Uterine smooth muscle cell (primary cell): ENCODE measurements at places on chromosomes 5 and 9. TPM values are rescaled to one million over a fixed set of nuclear protein-coding genes. Genes with fewer than 3 reads are reported as not detected.

FTMT gene
- total RNA-seq = not detected in 2 replicates

DMRTA1 gene
- total RNA-seq = 1.00 and 1.5 TPM in 2 replicates

FAM221B gene
- not detected in 2 replicates for total RNA-seq

HACD4 gene
- total RNA-seq = 9.1 and 9.9 TPM in 2 replicates

ZNF879 gene
- 4.8 and 7.6 TPM in 2 replicates for total RNA-seq

COL23A1 gene
- under 0.01 TPM in 1 of 2 replicates, not detected in the other for total RNA-seq

IFNK gene
- 0.12 TPM in 1 of 2 replicates, not detected in the other for total RNA-seq

AFAP1L1 gene
- total RNA-seq = 7.5 and 8.3 TPM in 2 replicates

SH3TC2 gene
- total RNA-seq = 1.5 and 4.8 TPM in 2 replicates

DMGDH gene
- total RNA-seq = 1.1 and 3.6 TPM in 2 replicates

CDH6 gene
- total RNA-seq = 12.7 and 21.6 TPM in 2 replicates

B4GALT1 gene
- total RNA-seq = 16.0 and 30.0 TPM in 2 replicates

GPR151 gene
- total RNA-seq = not detected in 2 replicates

CDKN2A gene
- 8.5 and 8.9 TPM in 2 replicates for total RNA-seq

VAV2 gene
- total RNA-seq = 17.4 and 17.8 TPM in 2 replicates

SPATA31A3 gene
- not detected in 2 replicates for total RNA-seq

IFNA21 gene
- total RNA-seq = not detected in 2 replicates

TNFSF8 gene
- total RNA-seq = not detected in 2 replicates

SV2C gene
- total RNA-seq = under 0.01 TPM in 1 of 2 replicates, not detected in the other

ADAMTS16 gene
- total RNA-seq = 0.77 and 1.1 TPM in 2 replicates

OR1J2 gene
- not detected in 2 replicates for total RNA-seq

BRINP1 gene
- total RNA-seq = 2.3 and 4.0 TPM in 2 replicates

DEPDC1B gene
- 4.2 and 20.7 TPM in 2 replicates for total RNA-seq

MSX2 gene
- 0.25 and 0.66 TPM in 2 replicates for total RNA-seq

THG1L gene
- 26.3 and 32.0 TPM in 2 replicates for total RNA-seq

OR1N1 gene
- not detected in 2 replicates for total RNA-seq

NR2F1 gene
- 51.9 and 63.0 TPM in 2 replicates for total RNA-seq

PWWP2A gene
- total RNA-seq = 16.3 and 23.0 TPM in 2 replicates

GABRA1 gene
- total RNA-seq = not detected in 2 replicates

DNAI1 gene
- total RNA-seq = 0.11 and 0.12 TPM in 2 replicates

ARHGEF37 gene
- total RNA-seq = 0.66 and 1.5 TPM in 2 replicates

PCDHA1 gene
- total RNA-seq = under 0.01 TPM in 2 replicates

PLAC8L1 gene
- not detected in 2 replicates for total RNA-seq

IL7R gene
- 4.9 and 20.7 TPM in 2 replicates for total RNA-seq

ECM2 gene
- 1.00 and 2.4 TPM in 2 replicates for total RNA-seq

FAM153A gene
- total RNA-seq = 0.62 TPM in 1 of 2 replicates, not detected in the other

SCGB3A2 gene
- not detected in 2 replicates for total RNA-seq

OLFM1 gene
- 2.7 and 4.0 TPM in 2 replicates for total RNA-seq

PCDHB9 gene
- under 0.01 TPM in 2 replicates for total RNA-seq

ZNF883 gene
- total RNA-seq = 1.2 and 2.2 TPM in 2 replicates

DDX4 gene
- total RNA-seq = not detected in 2 replicates

ASB6 gene
- total RNA-seq = 12.7 and 17.8 TPM in 2 replicates

PIGO gene
- total RNA-seq = 15.3 and 15.5 TPM in 2 replicates

ROPN1L gene
- 0.37 and 0.44 TPM in 2 replicates for total RNA-seq

MCIDAS gene
- total RNA-seq = not detected in 2 replicates

ADGRV1 gene
- total RNA-seq = 0.25 and 0.33 TPM in 2 replicates

OR1J4 gene
- total RNA-seq = not detected in 2 replicates

SPINK5 gene
- total RNA-seq = not detected in 2 replicates

SPAAR gene
- under 0.01 TPM in 1 of 2 replicates, not detected in the other for total RNA-seq

SPINK13 gene
- total RNA-seq = 0.22 and 0.37 TPM in 2 replicates

SNCAIP gene
- 26.2 and 69.9 TPM in 2 replicates for total RNA-seq

PRRX2 gene
- total RNA-seq = 2.0 and 3.8 TPM in 2 replicates

NUTM2G gene
- total RNA-seq = not detected in 2 replicates

MYO10 gene
- 30.0 and 39.6 TPM in 2 replicates for total RNA-seq

FRMD3 gene
- total RNA-seq = 0.87 and 1.4 TPM in 2 replicates
